ENCODE measurements at places on chromosomes 16 and 17. TPM values are rescaled to one million over a fixed set of nuclear protein-coding genes. Genes with fewer than 3 reads are reported as not detected.

DNA sequence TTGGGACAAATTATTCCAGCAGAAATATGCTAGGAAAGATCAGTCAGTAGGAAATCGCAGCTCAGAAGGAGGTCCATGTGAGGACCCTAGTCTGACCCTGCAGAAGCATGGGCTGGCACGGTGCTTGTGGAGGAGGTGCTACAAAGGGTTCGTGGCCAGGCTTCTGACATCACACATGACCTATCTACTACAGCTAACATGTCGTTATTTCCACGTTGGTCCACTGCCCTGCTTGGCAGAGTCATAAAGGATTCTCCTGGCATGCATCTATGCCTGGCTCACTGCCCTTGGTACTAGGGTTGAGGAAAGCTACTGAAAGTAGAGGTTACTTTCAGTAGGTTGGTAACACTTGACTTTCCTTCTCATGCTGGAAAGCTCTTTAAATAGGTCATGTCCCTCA is 118.1 kb upstream of the SHISA6 start:
- H3K27me3 ChIP-seq, result no peaks in the 10 kb centered on the region
- H3K27ac ChIP-seq, result no peak overlapping the region
- no peaks in the 10 kb centered on the region for H3K4me1 ChIP-seq
- no peaks in the 10 kb centered on the region for H3K36me3 ChIP-seq
- H3K4me3 ChIP-seq, result no peak overlapping the region

Gene RNF227
- total RNA-seq, result 3.8 TPM

DNA sequence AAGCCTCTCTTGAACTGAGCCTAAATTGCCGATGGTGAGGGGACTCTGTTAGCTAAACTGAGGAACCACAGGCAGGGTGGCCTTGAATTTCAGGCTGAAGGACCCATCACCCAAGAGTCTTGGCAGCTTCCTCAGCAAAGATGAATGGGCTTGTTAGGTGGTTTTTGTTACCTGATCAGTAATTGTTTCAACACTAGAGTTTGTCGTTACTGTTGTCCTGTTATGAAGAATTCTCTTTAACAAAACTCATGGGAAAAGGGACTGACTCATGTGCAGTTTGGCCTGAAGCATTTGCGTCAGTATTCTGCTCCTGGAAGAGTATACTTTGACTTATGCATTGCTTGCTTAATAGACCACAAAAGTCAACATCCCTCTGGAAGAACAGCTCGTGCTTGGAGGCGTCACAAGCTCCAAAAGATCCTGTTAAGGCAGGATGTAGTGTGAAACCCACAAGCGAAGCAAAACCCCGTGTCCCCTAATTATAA is 206.0 kb downstream of the IRX3 start:
- no peaks in the 10 kb centered on the region for H3K36me3 ChIP-seq
- H3K4me3 ChIP-seq, result no peak overlapping the region
- no peaks in the 10 kb centered on the region for H3K4me1 ChIP-seq
- no peak overlapping the region for H3K27ac ChIP-seq

DNA sequence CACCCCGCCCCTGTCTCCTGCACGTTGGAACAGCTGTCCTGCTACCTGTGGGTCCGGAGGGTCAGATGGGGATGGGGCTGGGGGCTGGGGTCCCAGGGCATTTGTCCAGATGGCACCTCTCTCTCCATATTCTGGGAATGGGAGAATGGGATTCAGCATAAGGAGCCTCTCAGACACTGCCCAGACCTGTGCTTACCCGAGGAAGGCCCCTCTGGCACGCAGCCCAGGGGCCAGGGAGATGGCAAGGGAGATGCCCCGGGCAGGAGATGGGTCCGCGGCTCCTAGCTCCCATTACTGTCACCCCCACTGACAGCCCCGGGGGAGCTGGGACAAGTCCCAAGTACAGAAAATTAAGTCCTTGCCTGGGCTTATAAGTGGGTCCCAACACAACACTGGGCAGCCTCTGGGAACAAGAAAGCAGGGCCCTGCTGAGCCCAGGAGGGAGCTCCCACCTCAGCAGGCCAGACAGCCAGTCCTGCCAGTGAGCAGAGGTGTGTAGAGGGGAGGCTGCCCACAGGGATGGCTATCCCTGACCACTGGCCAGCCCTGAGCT is 1.8 kb downstream of the VASN start:
- no peaks in the 10 kb centered on the region for H3K27me3 ChIP-seq
- no peak overlapping the region for H3K4me3 ChIP-seq
- no peak for DNase-seq

GRCh38 chr16:71610447-71610846 is 15.5 kb upstream of the MARVELD3 start:
- H3K36me3 ChIP-seq, result no peaks in the 10 kb centered on the region
- peaks cover 3% of the 10 kb centered on the region for H3K4me1 ChIP-seq
- H3K27ac ChIP-seq, result no peak overlapping the region
- DNase-seq, result no peak
- H3K27me3 ChIP-seq, result no peaks in the 10 kb centered on the region

DNA sequence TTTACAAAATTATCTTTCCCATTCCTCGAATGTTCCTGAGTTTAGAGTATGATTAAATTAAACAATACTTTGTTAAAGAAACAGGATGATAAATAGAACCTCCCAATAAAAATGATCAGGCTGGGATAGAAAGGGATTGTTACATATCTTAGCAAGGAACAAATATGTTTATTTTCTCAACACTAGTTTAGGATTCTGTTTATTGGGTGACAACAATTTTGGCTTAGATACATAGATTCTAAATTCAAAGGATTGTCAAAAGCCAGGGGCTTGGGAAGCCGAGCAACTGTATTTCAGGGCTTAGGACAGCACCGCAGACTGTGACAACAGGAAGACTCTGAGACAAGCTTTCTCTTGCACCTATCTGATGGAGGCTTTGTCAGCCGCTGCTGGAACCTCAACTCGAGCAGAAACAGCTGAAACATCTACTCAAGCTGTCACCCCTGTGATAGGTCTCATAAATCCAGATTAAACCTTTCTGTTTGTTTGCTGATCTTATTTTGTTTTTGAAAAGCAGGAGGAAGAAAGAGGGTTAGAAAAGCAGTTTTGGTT is 562.8 kb upstream of the ZFHX3 start:
- no peaks in the 10 kb centered on the region for H3K36me3 ChIP-seq
- no peaks in the 10 kb centered on the region for H3K4me1 ChIP-seq
- no peak overlapping the region for H3K4me3 ChIP-seq
- H3K27me3 ChIP-seq, result no peaks in the 10 kb centered on the region
- no peak for DNase-seq

GRCh38 chr16:88295671-88296436 is 86.9 kb upstream of the ZNF469 start:
- no peak for DNase-seq
- no peak overlapping the region for H3K4me3 ChIP-seq
- H3K27ac ChIP-seq, result no peak overlapping the region
- H3K27me3 ChIP-seq, result no peaks in the 10 kb centered on the region
- H3K36me3 ChIP-seq, result no peaks in the 10 kb centered on the region
- no peaks in the 10 kb centered on the region for H3K4me1 ChIP-seq

Gene CCL4
- 8.8 TPM for total RNA-seq

Gene PLLP
- total RNA-seq, result not detected

- no peaks in the 10 kb centered on the region for H3K36me3 ChIP-seq
- no peak overlapping the region for H3K4me3 ChIP-seq
Observed at GRCh38 chr17:13074026-13074425, 56.2 kb upstream of the ELAC2 start.

DNA sequence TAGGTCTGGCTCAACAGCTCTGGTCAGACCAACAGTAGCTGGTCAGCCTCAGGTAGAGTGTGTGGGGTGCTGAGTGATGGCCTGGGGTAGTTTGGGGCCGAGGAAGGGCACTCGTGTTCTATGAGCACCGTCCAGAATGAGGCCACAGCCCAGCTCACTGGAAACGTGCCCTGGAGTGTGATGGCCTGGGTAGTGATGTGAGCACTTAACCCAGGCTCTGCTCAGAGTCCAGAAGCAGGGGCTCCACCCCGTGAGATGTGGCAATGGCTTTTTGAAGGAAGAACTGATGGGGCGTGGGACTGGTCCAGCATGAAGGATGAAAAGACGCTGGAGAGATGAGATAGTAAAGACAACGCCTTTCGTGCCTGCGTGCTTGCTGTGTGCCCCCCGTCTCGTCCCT is 35.3 kb downstream of the NTN1 start:
- no peaks in the 10 kb centered on the region for H3K4me1 ChIP-seq
- no peak for DNase-seq
- no peaks in the 10 kb centered on the region for H3K36me3 ChIP-seq
- H3K4me3 ChIP-seq, result no peak overlapping the region
- H3K27me3 ChIP-seq, result no peaks in the 10 kb centered on the region
- H3K27ac ChIP-seq, result no peak overlapping the region
